Activated T-cell treated with anti-CD3 and anti-CD28 coated beads, Interleukin-2, amount 50 U/mL, for 72 hours (primary cell): ENCODE measurements at places on chromosomes 4 and X.

DNA sequence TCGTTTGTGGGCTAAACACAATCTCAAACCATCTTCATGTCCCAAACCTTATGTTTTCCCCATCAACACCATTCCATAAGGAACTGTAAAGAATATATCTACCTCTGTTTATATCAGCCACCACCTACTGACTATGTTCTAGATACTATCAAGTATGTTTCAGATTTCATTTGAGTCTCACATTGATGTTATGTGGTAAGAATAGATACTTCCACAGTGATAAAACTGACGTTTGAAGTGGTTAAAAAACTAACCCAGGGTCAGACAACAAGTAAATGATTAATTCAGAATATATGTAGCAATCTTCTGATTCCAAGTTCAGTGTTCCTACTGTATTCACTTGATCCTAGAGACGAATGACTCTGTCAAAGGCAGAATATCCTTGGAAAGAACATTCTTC, 156.8 kb upstream of the RASGEF1B start:
- no peak for DNase-seq

DNA sequence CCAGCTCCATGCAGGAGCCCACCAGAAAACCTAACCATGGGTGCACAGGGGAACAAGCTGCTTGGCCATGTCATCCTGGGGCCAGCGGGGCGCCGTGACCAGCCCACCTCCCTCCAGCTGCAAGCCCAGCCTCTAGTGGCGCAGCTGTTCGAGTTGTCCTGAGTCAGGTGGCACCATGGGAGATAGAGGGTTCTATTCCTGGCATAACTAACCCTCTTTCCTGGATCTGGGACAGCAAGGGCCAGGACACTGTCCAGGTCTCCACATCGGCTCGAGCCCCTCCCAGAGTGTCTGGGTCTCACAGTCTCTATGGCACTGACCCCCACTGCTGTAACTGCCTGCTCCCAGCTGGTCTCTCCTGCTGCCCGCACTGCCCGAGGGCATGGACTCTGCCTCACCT, 16.7 kb downstream of the ABLIM2 start:
- DNase-seq, result no peak

GRCh38 chrX:119758731-119759247, 401 bp downstream of the SOWAHD start:
- peak; percentile 43 for DNase-seq

DNA sequence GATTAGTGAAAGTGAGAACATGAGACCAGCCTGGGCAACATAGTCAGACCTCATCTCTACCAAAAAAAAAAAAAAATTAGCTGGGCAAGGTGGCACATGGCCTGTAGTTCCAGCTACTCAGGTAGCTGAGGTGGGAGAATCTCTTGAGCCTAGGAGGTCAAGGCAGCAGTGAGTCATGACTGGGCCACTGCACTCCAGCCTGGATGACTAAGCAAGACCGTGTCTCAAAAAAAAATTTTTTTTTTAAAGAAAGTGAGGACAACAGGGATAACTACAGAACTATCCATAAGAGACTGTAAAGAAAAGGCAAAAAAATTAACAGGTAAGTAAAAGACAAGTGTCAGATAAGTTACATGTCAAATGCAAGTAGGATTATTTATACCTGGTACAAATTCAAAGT, 13.5 kb upstream of the SPP1 start:
- DNase-seq, result no peak

DNA sequence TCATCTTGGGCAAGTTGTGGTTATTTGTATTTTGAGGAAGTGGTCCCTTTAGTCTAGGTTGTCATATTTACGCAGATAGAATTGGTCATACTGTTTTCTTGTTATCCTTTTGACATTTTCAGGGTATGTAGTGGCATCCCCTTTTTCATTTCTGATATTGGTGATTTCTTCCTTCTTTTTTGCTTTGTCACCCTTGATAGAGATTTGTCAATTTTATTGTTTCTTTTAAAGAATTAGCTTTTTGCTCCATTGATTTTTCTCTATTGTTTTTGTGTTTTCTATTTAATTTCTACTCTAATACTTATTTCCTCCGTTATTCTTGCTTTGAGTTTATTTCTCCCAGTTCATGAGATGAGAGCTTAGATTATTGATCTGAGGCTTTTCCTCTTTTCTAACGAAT, 87.7 kb downstream of the CPEB2 start:
- no peak for DNase-seq

- DNase-seq, result no peak
Observed at GRCh38 chrX:30504309-30504708, 73.3 kb downstream of the TASL start.

GRCh38 chr4:87865960-87866598, 33.3 kb downstream of the MEPE start:
- no peak for DNase-seq

DNA sequence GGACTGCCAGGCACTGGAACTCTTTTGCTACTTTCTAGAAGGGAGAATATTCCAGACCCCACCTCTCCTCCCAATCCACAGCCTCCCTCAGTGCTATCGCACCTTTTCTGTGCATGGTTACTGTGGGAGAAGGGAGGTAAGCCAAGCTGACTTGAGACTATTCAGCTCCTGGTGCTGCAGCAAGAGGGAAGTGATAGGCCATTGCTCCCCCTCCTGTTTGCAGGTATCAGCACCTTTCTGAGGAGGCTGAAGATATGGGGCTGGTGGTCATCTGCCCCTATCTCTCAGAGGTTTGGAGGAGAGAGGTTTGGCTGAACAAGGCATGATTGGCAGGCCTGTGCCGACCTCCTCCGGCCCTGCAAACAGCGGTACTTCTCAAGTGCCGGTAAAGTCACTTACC, 103.3 kb upstream of the GATB start:
- DNase-seq, result no peak

DNA sequence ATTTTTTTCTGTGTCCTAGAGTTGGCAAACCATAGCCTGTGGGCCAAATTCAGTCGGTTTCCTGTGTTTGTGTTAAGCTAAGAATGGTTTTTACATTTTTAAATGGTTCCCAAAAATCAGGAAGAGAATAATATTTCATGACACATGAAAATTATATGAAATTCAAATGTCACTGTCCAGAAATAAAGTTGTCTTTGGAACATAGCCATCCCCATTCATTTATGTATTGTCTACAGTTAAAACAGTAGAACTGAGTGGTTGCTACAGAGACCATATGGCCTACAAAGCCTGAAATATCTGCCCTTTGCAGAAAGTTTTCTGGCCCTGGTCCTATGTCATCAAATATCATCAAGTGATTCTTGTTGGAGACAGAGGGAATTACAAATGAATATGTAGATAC, 15.5 kb downstream of the FRMPD4 start:
- DNase-seq, result no peak

- DNase-seq, result peak; percentile 61
Observed at GRCh38 chrX:150482537-150483206, 85.7 kb upstream of the MTM1 start.

- DNase-seq, result no peak
Observed at GRCh38 chr4:6119507-6120020, 80.8 kb downstream of the JAKMIP1 start.

- DNase-seq, result no peak
Observed at GRCh38 chr4:88159229-88159725, 838 bp upstream of the ABCG2 start.

DNA sequence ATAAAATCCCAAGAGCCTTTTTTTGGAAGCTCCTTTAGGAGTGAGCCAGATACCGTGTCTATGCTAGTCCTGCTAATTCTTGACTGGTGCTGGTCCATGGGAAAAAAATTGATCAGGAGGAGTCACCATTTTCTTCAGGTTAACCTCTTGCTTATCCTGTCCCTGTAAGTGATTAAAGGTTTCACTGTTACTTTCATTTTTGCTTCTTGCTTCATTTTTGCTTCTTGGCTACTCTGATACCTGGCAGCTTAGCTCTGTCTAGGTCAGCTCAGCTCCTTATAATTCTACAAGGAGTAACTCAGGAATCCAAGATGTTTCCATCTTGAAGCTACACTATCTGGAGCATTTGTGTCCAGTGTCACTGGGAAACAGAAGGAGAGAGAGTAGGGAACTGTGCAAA, 45.7 kb downstream of the AFM start:
- no peak for DNase-seq

- no peak for DNase-seq
Observed at GRCh38 chr4:3196670-3197359, 52.1 kb upstream of the MSANTD1 start.

DNA sequence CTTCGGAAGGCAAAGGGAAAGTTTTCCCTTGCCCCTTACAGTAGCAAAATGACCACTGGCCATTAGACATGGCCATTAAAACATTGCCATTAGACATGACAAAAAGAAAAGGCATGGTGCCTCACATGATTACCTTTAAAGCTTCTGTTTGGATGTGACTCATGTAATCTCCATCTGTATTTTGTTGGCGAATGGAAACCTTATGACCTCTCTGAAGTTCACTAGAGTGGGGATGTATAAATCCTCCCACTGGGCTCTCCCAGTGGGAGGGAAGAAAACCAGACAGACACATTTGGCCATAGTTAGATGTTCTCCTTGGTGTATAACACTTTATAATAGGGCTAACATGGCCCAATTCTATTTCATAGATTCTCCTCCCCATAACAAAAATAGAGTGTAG, 152.6 kb downstream of the MAGEB17 start:
- DNase-seq, result no peak

GRCh38 chr4:165343353-165344191, 16.1 kb downstream of the MSMO1 start:
- no peak for DNase-seq

GRCh38 chr4:185358959-185359358, 36.8 kb downstream of the LRP2BP start:
- DNase-seq, result no peak

DNA sequence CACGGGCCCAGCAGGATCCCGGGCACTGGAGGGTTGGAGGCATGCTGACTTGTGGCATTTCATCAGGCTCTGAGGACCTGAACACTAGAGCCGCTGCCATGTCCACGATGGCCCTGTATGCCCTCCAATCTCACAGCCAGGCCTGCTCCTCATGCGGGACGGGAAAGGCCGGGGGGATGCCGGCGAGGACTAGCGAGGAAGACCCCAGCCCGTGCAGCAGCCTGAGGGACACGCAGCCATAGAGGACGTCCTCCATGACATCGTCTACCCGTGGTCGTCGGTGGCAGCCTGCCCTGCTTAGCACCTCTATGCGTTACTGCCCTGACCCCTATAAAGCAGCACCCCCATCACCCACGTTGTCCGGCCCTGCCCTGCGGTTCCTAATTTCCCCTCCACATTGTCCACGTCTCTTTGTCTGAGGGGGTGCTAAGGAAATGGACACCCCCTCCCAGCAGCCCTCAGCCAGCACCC, 32.6 kb downstream of the HMX1 start:
- DNase-seq, result no peak
